CD4-positive, alpha-beta T cell treated with Interleukin-15 for 4 hours (primary cell): ENCODE measurements at places on chromosomes 13 and 19.

- DNase-seq: peak; percentile 15
Measured at GRCh38 chr19:17183271-17183761, 31.8 kb upstream of the USE1 start.

DNA sequence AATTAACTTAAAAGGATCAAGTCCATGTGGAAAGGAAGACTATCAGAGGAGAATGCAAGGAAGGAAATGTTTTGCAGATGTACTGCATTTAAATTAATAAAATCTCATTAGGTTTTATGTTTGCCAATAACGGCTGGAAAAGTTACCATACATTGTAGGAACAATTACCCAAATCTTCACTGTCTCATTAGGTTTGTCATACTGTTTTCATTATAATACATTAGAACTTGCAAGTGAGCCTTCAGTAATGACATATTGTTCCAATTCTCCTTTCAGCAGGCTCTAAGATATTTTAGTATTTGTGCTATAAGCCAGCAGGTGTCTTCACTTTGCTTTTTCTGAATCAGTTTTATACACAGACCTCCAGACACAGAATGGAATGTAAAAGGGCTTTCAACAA, 661.6 kb upstream of the KLHL1 start:
- no peak for DNase-seq

DNA sequence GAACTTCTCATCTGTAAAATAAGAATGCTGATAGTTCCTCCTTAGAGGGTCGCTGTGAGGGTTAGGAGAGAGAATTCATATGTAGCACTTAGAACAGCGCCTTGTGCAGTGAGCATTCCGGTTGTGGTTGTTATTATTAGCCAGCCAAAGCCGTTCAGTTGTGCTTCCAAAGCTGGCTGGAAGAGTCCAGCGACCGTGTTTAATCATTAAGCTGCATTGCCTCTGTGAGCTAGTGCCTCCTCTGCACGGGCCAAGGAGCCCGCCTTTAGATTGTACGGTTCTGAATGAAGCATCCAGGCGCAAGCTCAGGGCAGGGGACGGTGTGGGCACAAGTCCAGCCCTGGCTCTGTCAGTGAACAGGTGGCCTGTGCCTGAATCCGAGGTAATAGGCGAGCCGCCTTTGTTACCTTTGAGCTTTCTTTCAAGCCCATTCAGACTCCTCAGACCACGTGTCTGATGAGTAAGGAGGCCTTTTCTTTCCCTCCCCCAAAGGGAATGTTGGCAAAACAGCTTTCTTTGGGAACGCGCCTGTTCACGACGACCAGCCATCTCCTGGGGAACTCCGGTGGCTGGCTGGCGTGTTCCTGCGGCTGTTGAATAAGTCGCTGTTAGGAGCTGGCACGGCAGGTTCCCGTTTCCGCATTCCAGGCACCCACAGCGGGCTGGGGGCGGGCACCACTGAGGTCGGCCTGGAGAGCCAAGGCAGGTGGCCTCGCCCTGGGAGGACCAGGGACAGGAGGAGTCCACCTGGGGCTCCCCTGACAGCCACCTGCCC, 25.1 kb downstream of the SIPA1L3 start:
- DNase-seq: no peak

GRCh38 chr13:74182491-74182890, 48.3 kb upstream of the KLF12 start:
- no peak for DNase-seq

DNA sequence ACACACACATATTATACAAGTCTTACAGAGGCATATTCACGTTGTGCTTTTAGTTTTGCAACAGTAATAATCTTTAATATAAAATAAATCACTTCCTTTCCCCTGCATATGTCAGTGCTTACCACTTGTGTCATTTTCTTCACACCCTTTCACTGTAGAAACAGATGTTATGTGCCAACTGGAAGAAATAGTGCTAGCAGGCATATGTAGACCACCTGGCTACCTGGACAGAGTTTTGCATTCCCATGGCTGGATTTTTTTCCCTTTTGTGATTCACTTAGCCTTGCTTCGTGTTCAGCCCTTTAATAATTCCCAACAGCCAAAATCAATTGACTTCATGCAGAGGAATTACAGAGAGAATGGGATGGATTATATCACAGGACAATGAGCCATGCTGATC, 399.1 kb upstream of the SPRY2 start:
- no peak for DNase-seq

GRCh38 chr19:20247016-20247683, 80.1 kb downstream of the ZNF486 start:
- no peak for DNase-seq

DNA sequence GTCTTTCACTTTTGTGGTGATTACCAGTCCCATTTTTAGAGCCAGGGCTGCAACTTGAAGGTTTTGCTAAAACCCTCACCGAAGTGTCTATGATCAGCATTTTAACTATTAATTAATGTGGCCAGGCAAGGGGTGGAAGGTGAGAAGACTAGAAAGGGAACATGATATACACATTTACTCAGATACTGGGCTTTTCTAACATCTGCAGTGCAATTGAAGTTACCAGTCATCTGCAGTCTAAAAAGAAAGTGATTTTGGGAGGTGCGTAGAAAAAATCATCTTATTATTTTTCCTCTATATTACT, 481 bp downstream of the ALOX5AP start:
- DNase-seq: peak; percentile 35

DNA sequence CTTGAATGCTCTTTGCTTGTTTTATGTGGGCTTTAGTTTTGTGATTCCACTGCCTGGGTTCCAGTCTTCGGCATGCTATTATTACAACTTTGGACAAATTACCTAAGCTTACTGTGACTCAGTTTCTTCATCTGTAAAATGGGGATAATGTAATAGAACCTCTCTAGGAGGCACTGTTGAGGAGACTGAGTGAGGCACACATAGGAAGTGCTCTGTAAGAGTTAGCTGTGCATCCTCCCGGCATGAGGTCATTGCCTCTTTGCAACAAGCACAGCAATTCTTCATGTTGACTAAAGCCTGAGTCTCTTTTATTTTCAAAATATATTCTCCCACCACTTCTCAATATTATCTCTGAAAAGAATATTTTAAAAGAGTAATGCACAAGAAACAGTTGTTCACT, 227.4 kb downstream of the DLEU7 start:
- DNase-seq: no peak

DNA sequence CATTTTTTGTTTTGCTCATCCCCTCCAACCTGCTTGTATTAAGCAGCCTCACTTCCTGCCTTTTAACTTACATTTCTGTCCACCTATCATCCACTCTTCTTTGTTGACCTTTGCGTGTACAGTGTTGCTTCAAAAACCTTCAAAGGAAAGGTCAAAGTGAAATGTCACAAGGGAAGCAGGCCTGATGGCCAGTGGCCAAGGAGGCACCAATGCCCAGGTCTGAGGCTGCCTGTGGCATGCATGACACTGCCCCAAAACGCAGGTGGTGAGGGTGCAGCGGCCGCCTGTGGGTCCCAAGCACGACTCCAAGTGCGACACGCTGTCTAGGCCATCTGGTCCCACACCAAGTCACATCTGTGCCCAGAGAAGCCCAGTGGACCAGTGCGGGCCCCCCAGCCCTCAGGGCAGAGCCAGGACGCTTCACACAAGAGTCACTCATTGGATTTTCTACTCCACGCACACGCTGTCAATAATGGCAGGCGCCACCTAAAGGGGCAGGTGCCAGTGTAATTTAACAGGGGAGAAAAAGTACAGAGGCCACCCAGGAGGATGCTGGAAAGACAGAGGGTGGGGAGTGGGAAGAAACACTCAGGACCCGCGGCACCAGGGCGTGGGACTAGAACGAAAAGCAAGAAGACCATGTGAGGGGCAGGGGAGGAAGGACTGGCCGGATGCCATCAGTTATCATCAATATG, 23.5 kb downstream of the SLC7A1 start:
- DNase-seq: no peak

DNA sequence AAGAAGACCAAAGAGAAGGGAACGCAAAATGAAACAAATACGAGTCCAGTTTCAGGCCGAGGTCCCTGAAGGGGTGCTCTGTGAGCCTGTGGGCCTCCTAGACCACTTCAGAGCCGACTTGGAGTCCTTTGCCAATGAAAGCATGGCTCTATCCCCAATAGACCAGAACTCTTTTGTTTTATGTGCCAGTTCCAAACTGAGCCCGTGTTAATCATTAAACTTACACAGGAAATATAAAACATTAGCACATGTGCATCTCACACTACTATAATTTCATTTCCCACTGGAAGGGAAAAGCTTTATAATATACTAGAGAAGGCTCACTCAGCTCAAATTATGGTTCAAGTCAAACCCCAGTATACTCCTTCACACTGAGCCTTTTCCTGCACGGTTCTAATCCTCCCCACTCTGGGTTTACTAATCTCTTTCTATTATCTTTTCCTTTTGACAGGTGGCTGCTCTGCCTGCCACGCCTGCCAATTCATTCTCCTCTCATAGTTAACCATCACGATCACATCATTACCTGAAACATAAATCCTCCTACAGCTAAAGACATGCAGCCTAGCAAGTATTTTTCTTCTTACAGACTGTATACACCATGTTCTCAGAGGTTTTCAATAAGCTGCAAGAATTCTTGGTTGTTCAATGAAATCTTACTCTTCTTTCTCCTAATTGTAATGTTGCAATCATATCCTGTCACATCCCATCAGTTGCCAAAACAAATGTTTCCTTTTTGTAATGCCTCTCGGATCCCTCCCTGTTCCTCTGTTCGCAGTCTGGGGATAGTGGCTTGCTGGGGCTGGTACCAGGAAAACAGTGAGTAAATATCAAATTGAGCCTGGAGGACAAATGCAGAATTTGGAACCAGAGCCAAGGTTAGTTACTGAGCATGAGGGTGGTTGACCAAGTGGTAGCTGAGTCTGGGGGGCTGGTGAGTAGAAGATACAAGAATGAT, 18.8 kb upstream of the WASF3 start:
- no peak for DNase-seq

- no peak for DNase-seq
Measured at GRCh38 chr13:42106998-42107397, 58.5 kb downstream of the DGKH start.

DNA sequence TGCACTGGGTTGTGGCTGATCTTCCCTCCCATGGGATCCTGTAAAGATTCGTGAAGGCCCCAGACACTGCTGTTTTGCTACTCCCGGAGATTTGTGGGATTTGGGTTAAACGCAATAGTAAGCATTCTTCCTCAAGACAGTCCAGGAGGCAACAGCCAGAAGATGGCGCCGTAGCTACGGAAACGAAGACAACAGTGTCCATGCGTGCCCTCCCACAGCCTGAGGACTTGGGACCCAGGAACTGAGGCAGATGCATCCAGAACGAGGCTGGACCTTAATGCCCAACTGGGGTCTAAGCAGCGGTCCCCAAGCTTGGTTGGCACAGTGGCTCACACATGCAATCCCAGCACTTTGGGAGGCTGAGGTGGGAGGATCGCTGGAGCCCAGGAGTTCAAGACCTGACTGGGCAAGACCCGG, 57.6 kb upstream of the ZNF507 start:
- DNase-seq: no peak

GRCh38 chr13:112145551-112146360, 78.8 kb downstream of the SOX1 start:
- DNase-seq: no peak
